T-cell (primary cell): ENCODE measurements at places on chromosomes 12 and 14. TPM values are rescaled to one million over a fixed set of nuclear protein-coding genes. Genes with fewer than 3 reads are reported as not detected.

GRCh38 chr12:15011162-15011561, 38.3 kb downstream of the PDE6H start:
- no peak for DNase-seq

DNA sequence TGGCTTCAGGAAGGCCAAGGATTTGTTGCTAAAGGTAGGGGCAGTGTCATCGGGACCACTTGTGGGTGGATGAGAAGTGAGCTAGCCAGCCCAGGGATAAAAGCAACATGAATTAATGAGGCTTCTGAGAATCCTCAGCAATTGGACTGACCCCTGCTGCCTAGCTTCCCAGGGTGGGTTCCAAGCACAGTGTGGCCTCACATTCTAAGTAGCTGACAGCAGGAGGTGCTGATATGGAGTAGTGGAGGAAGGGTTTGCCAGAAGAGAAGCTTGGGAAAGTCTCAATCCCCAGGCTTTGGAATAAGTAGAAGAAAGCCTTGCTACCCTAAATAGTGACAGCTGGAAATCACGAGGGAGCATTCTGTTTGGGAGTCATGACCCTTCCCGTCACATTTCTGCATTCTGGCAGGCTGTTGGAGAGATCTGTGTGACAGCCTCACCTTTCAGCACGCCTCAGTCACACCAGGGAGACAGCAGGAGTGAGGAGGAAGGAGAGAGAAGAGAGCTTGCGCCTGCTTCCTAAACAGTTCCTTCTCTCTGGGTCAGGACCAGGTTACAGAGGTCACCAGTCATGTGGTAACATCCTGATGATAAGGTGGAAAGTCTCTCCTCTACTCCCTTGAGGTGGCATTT, 31.2 kb downstream of the DACT1 start:
- no peak for DNase-seq

The B4GALNT1 gene
- total RNA-seq = 0.54 TPM

DNA sequence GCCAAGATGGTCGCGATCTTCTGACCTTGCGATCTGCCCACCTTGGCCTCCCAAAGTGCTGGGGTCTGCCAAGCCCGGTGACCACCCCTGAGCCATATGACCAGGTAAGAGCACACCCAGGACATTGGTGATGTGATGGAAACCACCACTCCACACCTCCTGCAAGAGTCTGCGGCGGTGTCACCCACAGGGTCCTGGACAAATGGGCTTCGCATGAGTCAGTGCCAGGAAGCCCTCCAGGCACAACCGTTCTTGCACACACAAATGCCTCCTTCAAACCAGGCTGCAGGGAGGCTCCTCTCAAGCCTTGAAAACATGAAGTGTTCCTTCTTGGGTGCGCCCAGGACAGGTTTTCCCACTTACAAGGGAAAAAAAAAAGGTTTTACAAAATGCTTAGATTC, 16.6 kb downstream of the PITPNM2 start:
- no peak for DNase-seq

The COL2A1 gene
- total RNA-seq = not detected
